ENCODE measurements at places on chromosomes 2 and 18.

GRCh38 chr18:67710639-67711038 lies 194.1 kb upstream of the DSEL start:
- peak; percentile 37 for DNase-seq

GRCh38 chr2:74569686-74570085 lies 15.2 kb downstream of the DOK1 start:
- no peak for DNase-seq

GRCh38 chr2:69625078-69625795 lies 18.3 kb downstream of the AAK1 start:
- no peak for DNase-seq

- DNase-seq, result peak; percentile 19
Observed at GRCh38 chr2:3236300-3237045, 141.1 kb downstream of the EIPR1 start.

GRCh38 chr2:96024336-96025193 lies 10.2 kb downstream of the GPAT2 start:
- no peak for DNase-seq

GRCh38 chr18:49193897-49194296 lies 243.1 kb upstream of the SMAD7 start:
- peak; percentile 79 for DNase-seq

GRCh38 chr2:217836901-217837491 lies 165.8 kb downstream of the TNS1 start:
- peak; percentile 24 for DNase-seq

GRCh38 chr2:211487733-211488132 lies 931.3 kb downstream of the CPS1 start:
- DNase-seq, result no peak

DNA sequence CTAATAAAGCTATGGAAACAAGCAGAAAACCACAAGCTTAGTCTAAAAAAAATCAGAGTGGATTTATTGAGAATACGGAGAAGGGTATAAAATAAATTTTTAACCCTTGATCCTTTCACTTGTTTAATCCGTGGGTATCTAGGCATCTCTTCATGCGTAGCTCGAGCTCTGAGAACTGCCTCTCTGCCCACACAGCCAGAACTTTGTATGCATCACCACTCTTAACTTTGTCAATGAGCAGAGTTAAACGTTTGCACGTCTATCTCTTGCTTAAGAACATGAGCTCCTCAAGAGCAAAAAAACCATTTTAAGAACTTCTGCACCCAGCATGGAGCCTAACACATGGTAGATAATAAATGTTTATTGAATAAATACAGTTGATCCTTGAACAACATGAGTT lies 26.9 kb upstream of the TANK start:
- no peak for DNase-seq

- no peak for DNase-seq
Observed at GRCh38 chr2:194452504-194452903, 1204.5 kb upstream of the SLC39A10 start.

GRCh38 chr2:86747711-86748639 lies 27.9 kb downstream of the RMND5A start:
- DNase-seq, result peak; percentile 89

DNA sequence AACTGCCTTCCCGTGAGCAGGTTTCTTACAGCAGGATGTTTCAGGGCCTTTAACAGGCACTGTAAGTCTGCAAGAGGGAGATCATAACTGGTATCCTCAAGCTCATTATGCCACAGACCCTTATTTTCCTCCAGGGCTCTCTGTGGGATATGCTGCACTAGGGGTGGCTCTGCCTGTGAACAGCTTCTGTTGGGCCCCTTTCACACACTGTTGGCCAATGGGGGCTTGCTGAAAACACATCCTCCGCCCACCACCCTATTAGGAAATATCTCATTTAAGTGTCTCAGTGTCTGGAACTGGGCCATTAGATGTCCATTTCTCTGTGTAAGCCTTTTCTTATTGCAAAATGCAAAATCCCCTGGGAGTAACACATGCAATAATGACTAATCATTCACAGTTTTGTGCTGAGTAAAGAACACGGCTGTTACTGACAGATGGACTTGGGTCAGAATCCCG lies 414.3 kb upstream of the HS6ST1 start:
- peak; percentile 76 for DNase-seq

- DNase-seq, result peak; percentile 11
Observed at GRCh38 chr2:86301009-86301408, 36.4 kb downstream of the REEP1 start.

- DNase-seq, result no peak
Observed at GRCh38 chr2:46929612-46930011, 14.0 kb upstream of the MCFD2 start.

DNA sequence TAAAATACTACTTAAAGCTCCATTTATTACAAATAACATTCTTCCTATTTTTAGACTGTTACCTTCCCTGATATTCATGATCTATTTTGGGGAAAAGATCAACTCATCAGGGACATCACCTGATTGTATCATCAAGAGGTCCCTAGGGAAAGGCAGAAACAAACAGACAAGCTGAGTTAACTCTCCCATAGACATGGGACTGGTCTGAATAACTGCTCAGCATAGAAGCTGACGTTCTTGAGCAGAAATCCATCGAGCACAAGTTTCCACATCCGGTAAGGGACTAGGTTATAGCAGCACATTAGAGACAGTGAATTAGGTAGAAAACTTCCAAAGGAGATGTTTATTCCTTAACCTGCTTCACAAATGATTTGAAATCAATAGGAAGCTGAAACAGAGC lies 1100.4 kb upstream of the SLC39A10 start:
- DNase-seq, result no peak

DNA sequence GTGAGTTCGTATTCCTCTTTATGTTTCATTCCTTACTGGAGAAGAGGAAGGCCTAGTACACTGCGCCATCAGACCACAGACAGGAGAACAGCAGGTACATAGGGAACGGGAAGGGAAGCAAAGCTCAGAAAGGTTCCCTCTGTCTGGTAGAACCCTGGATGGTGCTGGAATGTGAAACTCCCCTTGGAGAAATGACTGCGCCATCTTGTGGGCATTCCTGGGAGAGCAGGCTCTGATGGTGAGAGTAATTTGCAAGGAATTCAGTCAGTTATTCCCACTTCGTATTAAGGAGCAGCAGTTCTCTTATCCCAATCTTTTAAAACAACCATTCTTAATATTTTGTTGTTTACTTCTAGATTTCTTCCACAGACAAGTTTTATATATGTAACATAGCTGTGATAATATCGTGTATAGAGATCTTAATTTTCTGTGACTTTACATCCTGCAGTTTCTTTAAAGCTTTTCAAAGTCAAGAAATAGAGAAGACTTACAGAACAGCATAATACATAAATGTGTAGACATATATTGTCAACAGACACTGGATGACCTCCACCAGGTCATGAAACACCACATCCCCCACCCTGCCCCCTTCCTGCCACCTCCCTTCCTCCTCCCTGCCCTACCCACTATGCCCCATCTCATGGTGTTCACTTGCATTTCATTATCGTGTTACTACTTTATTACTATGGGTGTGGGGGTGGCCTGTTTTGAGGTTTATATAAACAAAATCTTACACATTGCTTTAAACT lies 83.9 kb downstream of the ARHGEF4 start:
- peak; percentile 82 for DNase-seq

DNA sequence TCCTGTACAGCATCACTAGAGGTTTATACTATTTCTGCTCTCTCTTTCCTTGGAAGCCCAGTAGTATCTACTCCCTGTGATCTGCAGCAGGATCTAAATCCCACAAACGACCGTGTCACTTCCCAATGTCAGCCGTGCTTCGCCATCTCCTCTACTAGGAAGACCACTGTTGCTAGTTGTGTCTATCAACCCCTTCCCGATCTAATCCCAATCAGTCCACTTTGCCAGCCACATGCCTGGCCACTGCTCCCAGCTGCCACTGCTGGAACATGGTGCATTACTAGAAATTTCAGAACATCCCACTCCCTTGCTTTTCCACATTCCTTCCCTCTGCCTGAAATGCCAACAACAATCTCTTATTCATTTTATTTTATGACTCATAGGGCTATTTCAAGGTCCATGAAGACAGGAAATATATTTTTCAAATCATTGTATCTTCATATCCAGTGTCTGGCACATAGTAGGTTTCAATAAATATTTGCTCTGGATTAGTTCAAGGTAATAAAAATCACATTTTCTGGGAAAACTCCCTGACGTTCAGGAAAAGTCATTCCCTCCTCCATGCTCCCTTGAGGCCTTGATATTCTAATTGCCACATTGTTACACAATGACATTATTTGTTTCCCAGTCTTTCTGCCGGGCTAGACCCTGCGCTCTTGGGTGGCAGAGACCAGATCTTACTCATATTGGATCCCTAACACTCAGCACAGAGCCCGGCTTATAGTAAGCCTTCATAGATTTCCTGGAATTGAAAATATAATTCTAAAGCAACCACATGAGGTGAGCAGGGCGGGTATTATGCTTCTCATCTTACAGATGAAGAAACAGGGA lies 2.1 kb upstream of the TRIB2 start:
- DNase-seq, result peak; percentile 74
